Gastrocnemius medialis (tissue), 4 donors: ENCODE measurements at places on chromosomes 2 and 18. TPM values are rescaled to one million over a fixed set of nuclear protein-coding genes. Genes with fewer than 3 reads are reported as not detected.

The B4GALT6 gene
- 2.9 TPM for total RNA-seq

DNA sequence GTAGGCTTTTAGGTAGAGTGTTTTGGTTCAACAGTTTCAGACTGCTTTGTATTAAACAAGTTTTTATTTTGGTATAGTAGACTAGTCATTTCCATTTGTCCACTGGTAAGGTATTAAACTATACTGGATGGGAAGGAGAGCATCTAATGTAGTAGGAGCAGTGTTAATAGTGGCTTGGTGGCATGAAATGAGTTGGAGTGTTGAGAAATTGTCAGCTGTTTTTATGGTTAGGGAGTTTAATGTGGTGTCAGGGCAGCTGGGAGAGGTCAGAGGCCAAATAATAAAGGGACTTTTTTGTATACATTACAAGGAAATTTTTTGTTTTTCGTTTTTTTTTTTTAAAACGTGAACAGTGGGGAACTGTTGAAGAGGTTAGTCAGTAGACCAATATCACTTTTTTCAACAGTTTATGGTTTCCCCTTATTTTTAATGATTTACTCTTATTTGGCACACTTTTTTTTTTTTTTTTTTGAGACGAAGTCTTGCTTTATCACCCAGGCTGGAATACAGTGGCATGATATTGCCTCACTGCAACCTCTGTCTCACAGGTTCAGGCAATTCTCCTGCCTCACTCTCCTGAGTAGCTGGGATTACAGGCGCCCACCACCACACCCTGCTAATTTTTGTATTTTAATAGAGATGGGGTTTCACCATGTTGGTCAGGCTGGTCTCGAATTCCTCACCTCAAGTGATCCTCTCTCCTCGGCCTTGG is 21.2 kb downstream of the ACTR3 start:
- no peak overlapping the region for H3K4me3 ChIP-seq
- DNase-seq, result no peak
- H3K27ac ChIP-seq, result no peak overlapping the region

- no peak for DNase-seq
- H3K27ac ChIP-seq, result no peak overlapping the region
- H3K36me3 ChIP-seq, result no peaks in the 10 kb centered on the region
- H3K27me3 ChIP-seq, result no peaks in the 10 kb centered on the region
Observed at GRCh38 chr2:230706053-230706521, 6.6 kb upstream of the CAB39 start.

DNA sequence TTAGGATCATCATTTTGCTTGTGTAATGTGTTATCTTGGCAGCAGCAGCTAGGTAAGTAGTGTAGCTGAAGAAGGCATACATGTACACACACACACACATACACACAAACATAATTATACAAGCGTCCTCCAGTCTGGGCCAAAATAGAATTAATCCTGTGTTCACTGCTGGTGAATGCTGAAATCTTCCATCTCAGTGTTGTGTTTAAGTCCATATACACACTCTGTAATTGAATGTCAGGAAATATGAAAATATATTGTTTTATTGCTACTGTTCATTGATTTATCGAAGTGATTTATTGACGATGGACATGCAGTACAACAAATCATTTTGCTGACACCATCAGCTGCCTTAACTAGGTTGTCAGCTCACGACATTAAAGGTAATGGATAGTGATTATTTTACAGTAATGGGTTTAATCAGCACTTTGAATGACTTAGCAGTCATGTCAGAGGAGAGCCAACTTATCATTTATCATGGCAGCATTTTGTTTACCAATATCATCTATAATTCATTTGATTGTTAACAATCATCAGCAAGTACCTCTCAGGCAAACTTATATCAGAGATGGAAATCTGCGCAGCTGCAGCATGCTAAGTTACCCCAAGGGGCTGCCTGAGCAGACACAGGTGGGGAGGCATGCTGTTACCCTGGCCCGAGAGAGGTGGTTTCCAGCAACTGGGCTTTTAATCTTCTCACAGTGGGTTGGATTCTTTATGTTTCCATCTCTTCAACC is 83.7 kb upstream of the FSHR start:
- no peaks in the 10 kb centered on the region for H3K36me3 ChIP-seq
- H3K27ac ChIP-seq, result no peak overlapping the region
- DNase-seq, result no peak

The DNAJC5G gene
- total RNA-seq, result not detected

DNA sequence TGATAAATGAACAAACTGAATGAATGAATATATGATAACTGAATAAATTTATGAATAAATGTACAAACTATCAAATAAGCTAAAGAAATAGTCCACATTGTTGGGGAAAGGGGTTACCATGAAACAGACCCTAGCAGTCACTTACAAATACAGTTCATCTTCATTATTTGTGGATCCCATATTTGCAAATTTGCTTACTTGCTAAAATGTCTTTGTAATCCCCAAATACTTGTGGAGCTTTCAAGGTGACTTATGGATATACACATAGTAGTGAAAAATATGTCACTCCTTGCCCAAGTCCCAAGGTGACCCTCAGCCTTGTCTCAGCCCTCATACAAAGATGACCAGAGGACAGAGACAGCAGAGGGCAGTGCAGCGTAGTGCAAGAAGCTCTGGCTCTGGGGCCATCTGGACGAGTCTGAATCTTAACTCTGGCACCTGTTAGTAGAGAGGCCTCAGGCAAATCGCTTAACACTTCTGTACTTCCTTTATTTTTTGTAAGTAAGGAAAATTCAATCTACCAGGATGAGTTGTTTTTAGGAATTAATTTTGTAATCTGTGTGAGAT is 3.1 kb downstream of the PAIP2B start:
- H3K27ac ChIP-seq, result peak overlapping the region; percentile 97
- DNase-seq, result peak; percentile 87
- H3K4me1 ChIP-seq, result peaks cover 19% of the 10 kb centered on the region
- H3K27me3 ChIP-seq, result no peaks in the 10 kb centered on the region
- no peaks in the 10 kb centered on the region for H3K36me3 ChIP-seq
- no peak overlapping the region for H3K4me3 ChIP-seq
